ENCODE measurements at places on chromosomes 2 and 18. TPM values are rescaled to one million over a fixed set of nuclear protein-coding genes. Genes with fewer than 3 reads are reported as not detected.

DNA sequence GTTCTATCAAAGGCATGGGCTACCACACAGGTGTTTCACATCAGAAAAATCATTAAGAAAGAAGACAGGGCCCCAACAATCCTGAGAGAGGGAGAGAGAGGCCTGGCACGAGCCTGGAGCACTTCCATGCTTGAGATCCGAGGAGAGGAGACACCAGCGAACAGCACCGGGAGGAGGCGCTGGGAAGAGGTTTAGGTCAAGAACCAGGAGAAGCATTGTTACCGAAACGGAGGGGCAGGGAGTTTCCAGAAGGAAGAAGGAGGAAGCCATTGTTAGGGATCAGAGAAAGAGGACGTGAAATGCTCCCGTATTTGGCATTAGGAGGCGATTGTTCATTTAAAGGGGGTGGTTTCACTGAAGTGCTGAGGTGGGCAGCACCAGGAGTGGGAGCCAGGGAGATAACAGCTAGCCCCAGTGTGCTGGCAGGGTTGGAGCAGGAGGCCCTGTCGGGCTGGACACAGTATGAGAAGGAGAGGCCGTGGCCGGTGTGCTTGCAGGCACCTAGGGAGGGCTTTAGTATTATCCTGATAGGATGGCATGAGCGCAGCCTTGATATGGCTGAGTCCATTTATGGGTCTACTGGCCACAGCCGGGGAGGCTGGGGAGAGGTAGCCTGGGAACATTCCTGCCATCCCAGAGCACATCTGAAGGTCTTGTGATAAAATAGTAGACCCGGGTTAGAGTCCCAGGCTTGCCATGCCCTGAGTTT lies 244.9 kb downstream of the KLHL29 start:
- DNase-seq, result no peak

The REG3A gene
- not detected for total RNA-seq

- peak; percentile 74 for DNase-seq
Observed at GRCh38 chr18:14747513-14748474, at the start of gene ANKRD30B. Gene ANKRD30B, plus strand, starts transcription at chr18:14748172. Its CDS starts 248 bp downstream, at chr18:14748420.

- peak; percentile 55 for DNase-seq
Observed at GRCh38 chr2:239864247-239865058, 160.7 kb downstream of the NDUFA10 start.

The XDH gene
- 1.0 TPM for total RNA-seq

The RBM44 gene
- 2.1 TPM for total RNA-seq

- no peak for DNase-seq
Observed at GRCh38 chr2:84894131-84894586, 11.3 kb upstream of the TMSB10 start.

GRCh38 chr2:170122883-170123547 lies 54.9 kb upstream of the MYO3B start:
- DNase-seq, result no peak

GRCh38 chr18:9782073-9782857 lies 74.2 kb downstream of the RAB31 start:
- DNase-seq, result peak; percentile 59

GRCh38 chr2:42636934-42637333 lies 68.5 kb downstream of the MTA3 start:
- no peak for DNase-seq

- DNase-seq, result no peak
Observed at GRCh38 chr2:10787176-10787968, 25.2 kb downstream of the PDIA6 start.

GRCh38 chr2:211127501-211127900 lies 571.1 kb downstream of the CPS1 start:
- no peak for DNase-seq

DNA sequence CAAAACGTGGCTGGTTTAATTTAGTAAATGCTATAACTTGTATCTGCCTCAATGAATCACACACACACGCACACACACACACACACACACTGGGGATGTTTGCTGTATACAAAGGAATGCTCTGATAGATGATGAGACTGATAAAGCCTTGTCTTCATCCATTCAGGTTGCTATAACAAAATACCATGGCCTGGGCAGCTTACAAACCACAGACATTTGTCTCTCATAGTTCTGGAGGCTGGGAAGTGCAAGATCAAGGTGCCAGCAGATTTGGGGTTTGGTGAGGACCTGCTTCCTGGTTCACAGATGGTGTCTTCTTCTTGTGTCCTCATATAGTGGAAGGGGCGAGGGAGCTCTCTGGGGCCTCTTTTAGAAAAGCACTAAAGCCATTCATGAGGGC lies 149.5 kb upstream of the HDAC4 start:
- DNase-seq, result no peak

The KCNE4 gene
- total RNA-seq, result 1.3 TPM

GRCh38 chr18:78770139-78770822 lies 209.3 kb upstream of the SALL3 start:
- no peak for DNase-seq

- no peak for DNase-seq
Observed at GRCh38 chr2:105432749-105433148, 33.9 kb upstream of the FHL2 start.

The NGEF gene
- 1.3 TPM for total RNA-seq

GRCh38 chr2:16104949-16105668 lies 164.8 kb downstream of the MYCN start:
- DNase-seq, result no peak

- no peak for DNase-seq
Observed at GRCh38 chr2:72135921-72136320, 11.7 kb downstream of the CYP26B1 start.

- no peak for DNase-seq
Observed at GRCh38 chr2:215439980-215440512, 4.2 kb upstream of the FN1 start.

DNA sequence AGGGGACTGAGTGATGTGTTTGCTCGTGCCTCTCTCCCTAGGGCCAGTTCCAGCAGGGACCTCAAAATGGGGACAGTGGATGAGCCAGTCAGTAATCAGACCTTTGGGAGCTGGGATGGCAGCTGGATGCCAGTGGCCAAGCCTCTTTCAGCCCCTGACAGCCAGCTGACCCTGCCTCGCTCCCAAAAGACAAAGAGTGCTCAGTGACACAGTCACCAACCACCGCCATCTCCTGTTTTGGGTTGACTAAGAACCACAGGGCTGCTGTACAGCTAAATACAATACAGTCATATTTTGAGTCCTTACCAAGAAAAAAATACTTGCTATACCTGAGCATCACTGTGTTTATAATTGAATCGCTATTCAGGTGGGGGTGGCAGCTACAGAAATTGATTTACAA lies 75.7 kb downstream of the POU3F3 start:
- no peak for DNase-seq

DNA sequence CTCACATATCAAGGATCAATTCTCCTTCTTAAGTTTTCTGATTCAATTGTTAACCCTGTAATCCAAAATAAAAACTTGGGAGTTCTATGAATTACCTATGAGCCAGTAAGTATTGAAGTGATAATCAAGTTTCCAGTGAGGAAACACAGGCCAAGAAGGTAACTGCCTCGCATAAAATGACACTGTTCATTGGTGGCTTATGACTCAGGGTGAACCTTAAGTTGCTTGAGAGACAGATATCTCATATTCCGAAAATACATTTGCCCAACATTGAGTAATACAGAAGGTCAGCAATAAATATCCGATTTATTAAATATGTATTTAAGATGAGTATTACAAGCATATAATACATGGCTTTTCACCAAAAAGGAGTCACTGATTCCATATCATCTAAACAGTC lies 31.9 kb downstream of the PSME4 start:
- DNase-seq, result no peak

DNA sequence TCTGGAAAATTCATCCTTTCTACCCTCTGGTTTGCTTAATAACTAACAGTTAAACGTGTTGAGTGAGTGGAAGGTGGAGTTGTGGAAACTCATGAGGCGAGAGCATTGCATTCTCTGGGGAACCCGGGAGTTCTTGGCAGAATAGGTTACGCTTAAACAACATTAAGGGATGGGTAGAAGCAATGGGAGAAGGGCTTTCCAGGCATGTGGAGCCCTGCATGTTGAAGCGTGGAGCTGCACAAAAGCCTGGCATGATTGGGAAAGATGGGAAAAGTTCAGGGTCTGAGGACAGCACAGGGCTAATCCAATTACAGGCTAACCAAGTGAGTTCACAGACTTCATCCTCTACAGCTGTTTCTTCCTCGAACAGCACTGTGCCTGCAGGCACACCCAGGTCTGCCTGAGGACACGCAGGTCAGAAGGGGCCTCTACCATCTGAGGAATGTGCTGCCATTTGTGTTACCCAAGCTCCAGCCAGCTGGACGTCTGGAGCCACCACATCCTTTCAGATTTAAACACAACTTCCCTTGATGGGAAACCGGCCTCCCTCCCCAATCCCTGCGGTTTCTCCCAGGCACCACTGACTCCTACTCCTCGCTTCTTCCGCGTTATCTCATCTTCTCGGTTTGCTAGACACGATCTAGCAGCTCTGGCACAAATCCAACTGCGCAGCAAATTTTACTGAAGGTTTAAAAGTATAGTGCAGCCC lies 164.2 kb downstream of the ANTXR1 start:
- DNase-seq, result no peak

The FSHR gene
- total RNA-seq, result not detected

DNA sequence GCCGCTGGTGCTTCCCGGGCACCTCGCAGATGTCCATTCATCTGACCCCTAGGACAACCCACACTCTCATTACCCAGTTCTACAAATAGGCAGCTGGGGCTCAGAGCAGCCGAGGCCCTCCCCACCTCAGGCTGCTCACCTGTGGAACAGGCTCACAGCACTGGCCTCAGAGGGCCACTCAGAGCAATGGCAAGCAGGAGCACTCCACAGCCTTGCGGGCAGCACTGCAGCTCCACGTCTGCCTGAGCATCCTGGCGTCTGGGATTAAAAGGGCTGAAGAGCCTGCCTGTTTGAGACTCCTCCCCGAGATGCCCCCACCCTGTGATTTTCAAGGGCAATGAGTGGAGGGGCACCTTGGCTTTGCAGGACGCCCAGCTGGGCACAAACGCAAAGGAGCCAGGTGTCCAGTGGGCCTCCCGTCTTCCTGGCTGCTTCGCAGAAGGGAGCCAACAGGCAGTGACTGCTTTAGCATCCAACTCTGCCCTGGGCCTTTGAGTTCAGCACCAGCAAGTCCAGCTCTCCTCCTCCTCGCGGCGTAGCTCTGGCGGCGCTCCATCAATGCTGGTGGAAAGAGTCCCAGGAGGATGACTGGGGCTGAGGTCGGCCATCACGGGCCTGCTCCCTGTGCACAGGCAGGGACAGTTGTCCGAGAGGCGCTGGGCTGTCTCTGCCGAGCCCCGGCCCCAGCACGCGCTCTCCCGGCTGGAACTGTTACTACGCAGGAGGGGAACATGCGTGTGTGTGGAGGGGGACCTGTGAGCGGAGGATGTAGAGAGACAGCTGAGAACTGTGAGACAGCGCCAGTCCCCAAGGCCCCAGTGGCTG lies 297.2 kb downstream of the NDUFA10 start:
- DNase-seq, result no peak

DNA sequence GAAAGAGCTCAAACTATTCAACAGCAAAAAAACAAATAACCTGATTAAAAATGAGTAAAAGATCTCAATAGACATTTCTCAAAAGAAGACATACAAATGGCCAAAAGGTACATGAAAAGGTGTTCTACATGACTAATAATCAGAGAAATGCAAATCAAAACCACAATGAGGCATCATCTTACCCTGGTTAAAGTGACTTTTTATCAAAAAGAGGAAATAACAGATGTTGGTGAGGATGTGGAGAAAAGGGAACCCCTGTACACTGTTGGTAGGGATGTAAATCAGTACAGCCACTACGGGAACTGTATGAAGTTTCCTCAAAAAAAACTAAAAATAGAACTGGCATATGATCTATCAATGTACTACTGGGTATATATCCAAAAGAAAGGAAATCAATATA lies 39.8 kb upstream of the TMEM163 start:
- DNase-seq, result no peak

- DNase-seq, result no peak
Observed at GRCh38 chr2:65775839-65776238, 343.4 kb upstream of the SPRED2 start.

- DNase-seq, result peak; percentile 20
Observed at GRCh38 chr2:128315829-128316776, 2.6 kb downstream of the HS6ST1 start.

The WNT10A gene
- total RNA-seq, result not detected

GRCh38 chr2:107804608-107805498 lies 21.8 kb upstream of the RGPD4 start:
- DNase-seq, result no peak

The THSD7B gene
- not detected for total RNA-seq

DNA sequence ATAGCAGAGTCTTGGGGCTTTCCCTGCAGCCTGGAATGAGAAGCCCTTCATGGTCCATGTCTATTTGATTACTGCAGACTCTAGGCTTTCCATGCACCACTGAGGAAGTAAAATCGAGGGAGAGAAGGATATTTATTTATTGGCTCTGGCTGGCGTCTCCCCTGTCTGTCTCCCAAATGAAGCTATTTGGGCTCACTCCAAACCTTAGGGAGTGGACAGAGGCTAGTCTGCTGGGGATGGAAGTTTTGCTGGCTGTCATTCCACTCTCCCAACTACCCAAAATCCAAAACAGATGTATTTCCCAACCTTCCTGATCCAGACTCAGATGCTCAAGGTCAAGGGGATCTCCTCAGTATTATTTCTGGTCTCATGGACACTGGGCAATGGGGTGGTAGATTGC lies 33.7 kb downstream of the TMEM17 start:
- no peak for DNase-seq

DNA sequence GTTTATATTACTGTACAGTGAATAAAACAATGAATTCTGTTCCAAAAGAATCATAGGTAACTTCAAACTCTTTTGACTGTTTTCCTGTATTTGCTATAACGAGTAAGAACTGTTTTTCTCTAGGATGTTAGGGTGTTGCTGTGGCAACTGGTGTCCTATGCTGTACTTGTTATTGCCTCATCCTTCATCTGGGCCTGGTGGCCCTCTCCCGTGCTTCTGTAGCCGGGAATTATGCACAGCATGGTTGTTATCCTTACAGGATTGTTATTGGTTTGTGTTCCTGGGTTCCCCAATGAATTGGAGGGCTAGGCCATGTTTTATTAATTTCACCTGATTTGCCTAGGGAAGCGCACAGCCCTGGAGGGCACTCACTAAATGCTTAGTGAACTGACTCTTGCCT lies 279.2 kb downstream of the PTPRM start:
- no peak for DNase-seq

The SP140 gene
- 15.7 TPM for total RNA-seq

The HOXD12 gene
- total RNA-seq, result not detected

DNA sequence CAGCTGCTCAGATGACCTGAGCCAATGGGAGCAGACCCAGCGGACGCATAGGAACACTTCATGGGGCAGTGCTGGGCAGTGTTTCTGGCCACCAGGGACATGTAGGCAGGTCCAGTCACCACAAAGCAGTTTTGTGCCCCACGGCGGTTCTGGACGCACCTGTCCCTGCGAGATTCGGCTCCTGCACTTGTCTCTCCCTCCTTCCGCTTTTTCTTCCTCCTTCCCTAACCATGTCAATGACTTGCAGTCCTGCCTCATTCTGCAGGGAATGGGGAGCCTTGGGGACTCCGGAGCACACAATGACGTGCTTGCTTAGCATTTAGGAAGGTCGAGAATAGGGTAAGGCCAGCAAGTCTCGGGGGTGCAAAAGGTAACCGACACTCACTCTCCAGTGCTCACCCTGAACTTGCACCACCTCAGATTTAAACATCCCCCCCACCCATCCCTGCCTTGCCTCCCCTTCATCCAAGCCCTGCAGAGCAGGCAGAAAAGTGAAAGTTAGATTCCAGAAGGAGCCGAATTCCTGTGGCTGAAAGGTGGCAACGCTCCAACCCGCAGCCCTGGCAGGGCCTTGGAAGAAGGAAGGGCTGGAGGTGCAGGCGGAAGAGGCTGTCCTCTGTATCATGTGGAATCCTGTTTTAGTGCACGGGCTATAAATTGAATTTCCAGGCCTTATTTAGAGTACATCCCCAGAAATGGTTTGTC lies 40.5 kb upstream of the ATG16L1 start:
- DNase-seq, result peak; percentile 80
